ENCODE measurements at places on chromosomes 3 and 15. TPM values are rescaled to one million over a fixed set of nuclear protein-coding genes. Genes with fewer than 3 reads are reported as not detected.
A peak's percentile ranks its signal among the peaks of the same experiment; 100 is the strongest.

LDHAL6B gene
- total RNA-seq, result not detected

DGKG gene
- total RNA-seq, result 22.4 TPM

PP2D1 gene
- total RNA-seq, result not detected

DNA sequence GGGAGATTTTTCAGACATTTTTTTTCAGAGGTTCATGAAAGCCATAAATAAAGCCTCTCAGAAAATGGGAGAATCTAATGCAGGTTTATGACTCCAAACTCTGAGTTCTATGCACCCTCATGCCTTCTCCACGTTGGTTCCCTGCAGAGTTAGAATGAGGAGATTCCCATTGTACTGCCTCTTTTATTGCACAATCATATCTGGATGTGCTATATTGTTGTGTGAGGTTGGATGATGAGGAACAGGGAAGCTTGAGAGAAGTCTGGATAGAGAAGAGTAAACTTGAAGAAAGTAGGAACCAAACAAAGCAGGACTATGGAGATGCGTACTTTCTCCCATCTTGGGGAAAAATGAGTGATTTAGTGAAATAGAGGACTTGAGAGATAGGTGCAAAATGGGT, 178.8 kb downstream of the PDCD6IP start:
- no peak overlapping the region for H3K27ac ChIP-seq
- H3K36me3 ChIP-seq, result no peaks in the 10 kb centered on the region
- no peak overlapping the region for H3K4me3 ChIP-seq
- H3K4me1 ChIP-seq, result no peaks in the 10 kb centered on the region
- no peak for DNase-seq

- no peak for DNase-seq
- no peaks in the 10 kb centered on the region for H3K36me3 ChIP-seq
- no peak overlapping the region for H3K27ac ChIP-seq
- H3K4me3 ChIP-seq, result no peak overlapping the region
- no peaks in the 10 kb centered on the region for H3K4me1 ChIP-seq
- no peaks in the 10 kb centered on the region for H3K27me3 ChIP-seq
Measured at GRCh38 chr15:65033659-65034269, 4.3 kb upstream of the MTFMT start.

DNA sequence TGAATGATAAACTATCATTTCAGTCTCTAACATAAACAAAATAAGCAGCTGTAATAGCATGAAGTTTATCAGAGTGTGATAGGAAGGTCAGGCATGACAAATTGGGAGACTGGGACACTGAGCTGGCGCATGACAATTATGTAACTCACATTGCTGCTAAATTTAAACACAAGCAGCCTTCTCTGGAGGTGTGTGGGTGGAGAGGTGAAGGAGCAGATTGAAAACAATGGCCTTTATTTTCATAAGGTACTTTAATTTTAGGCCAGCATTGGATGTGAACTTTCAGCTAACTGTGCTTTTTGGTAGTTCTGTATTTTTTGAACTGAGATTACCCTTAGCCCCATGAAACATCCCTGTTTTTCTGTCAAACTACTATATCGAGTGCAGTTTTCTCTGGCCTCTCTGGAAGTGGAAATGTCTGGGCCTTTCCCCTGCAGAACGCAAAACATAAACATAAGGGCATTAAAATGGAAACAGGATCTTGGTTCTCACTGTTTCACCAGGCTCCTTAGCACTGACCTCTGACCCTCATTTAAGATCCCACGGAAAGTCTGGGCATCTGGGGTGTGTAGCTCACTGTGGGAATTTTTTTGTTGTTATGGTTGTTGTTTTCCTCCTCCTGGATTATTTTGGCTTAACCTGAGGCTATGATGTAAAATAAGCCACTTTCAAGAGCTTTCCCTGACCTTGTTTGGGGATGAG, 160.1 kb upstream of the DPH6 start:
- H3K27ac ChIP-seq, result peak overlapping the region; percentile 78
- DNase-seq, result peak; percentile 50
- H3K27me3 ChIP-seq, result no peaks in the 10 kb centered on the region
- no peaks in the 10 kb centered on the region for H3K36me3 ChIP-seq

DNA sequence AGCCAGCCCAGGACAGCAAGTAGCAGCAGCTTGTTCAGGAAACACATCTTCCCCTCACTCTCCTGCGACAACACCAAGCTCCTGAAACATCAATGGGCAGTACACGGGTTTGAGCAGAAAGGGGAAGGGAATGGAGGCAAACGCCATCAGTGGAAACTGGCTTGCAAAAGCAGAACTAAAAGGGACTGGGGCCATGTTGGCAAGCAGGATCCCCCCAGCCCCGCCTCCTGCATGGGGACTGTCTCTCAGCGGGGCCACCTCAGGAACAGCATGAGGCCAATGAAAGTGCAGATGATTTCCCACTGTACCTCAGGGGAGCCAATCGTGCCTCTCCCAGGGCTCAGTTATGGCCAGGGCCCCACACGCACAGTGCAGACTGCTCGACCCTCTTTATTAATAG, 6.8 kb downstream of the CDAN1 start:
- DNase-seq, result no peak
- peaks cover 96% of the 10 kb centered on the region for H3K36me3 ChIP-seq
- H3K27me3 ChIP-seq, result no peaks in the 10 kb centered on the region

GRCh38 chr15:51706291-51706690, 25.0 kb downstream of the SCG3 start:
- no peak overlapping the region for H3K27ac ChIP-seq
- no peaks in the 10 kb centered on the region for H3K36me3 ChIP-seq
- H3K4me3 ChIP-seq, result no peak overlapping the region
- DNase-seq, result no peak

- DNase-seq, result no peak
- H3K4me3 ChIP-seq, result no peak overlapping the region
- H3K27me3 ChIP-seq, result no peaks in the 10 kb centered on the region
- H3K27ac ChIP-seq, result no peak overlapping the region
- no peaks in the 10 kb centered on the region for H3K36me3 ChIP-seq
- peaks cover 30% of the 10 kb centered on the region for H3K4me1 ChIP-seq
Measured at GRCh38 chr3:40969341-40969740, 230.0 kb upstream of the CTNNB1 start.

DNA sequence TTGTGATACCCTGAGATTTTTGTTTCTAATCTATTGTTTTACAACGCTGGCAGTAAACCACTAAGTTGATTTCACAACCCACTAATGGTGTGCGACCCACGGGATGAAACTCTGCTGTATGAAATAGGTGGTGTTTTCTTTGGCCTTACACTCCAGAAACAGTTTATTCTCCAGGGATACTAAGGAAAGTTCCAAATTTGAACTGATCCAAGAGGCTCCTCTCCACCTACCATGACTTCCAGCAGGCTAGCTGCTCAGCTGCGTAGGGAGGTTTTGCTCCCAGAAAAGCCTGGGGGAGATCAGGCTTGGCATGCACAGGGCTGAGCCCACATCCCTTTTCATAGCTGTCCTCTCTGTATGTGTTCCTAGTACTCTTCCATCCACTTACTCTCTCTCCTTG, 71.5 kb downstream of the FAM174B start:
- no peak for DNase-seq
- H3K36me3 ChIP-seq, result no peaks in the 10 kb centered on the region
- no peaks in the 10 kb centered on the region for H3K4me1 ChIP-seq
- H3K27me3 ChIP-seq, result no peaks in the 10 kb centered on the region

GRCh38 chr3:171333784-171334464, 126.3 kb downstream of the TNIK start:
- no peaks in the 10 kb centered on the region for H3K27me3 ChIP-seq
- H3K4me3 ChIP-seq, result no peak overlapping the region
- H3K27ac ChIP-seq, result peak overlapping the region; percentile 83
- no peaks in the 10 kb centered on the region for H3K36me3 ChIP-seq
- no peak for DNase-seq
- peaks cover 9% of the 10 kb centered on the region for H3K4me1 ChIP-seq

DNA sequence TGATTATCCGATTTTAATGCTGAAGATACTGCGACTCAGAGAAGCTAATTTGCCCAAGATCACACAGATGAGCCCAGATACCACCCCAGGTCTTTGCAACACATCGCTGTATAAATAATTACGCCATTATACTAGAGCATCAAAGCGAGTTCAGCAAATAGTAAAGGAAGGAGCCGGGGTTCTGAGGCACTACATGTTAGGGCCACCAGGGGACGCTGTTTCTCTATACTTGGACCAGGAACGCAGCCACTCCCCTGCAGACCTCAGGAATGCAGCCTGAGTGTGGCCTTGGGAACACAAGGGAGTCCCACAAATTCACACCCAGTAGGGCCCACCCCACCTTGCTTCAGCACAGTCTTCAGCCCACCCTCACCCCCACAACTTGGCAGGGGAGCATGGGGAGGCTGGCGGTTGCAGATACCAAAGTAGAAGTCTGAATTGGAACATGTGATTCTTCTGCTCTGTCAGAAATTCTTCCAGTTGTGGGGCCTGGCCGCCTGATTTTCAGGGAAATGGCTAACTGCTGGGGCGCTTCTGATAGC, 57.8 kb upstream of the RYK start:
- H3K27me3 ChIP-seq, result no peaks in the 10 kb centered on the region
- peaks cover 11% of the 10 kb centered on the region for H3K4me1 ChIP-seq
- H3K4me3 ChIP-seq, result no peak overlapping the region
- peak overlapping the region; percentile 76 for H3K27ac ChIP-seq
